ENCODE measurements at places on chromosomes 4 and X.

GRCh38 chr4:119794113-119794512, 165.5 kb upstream of the PDE5A start:
- DNase-seq = no peak

GRCh38 chrX:123854329-123854728, 5.5 kb upstream of the XIAP start:
- DNase-seq = no peak

GRCh38 chr4:151811403-151811802, 50.6 kb upstream of the GATB start:
- DNase-seq = no peak

DNA sequence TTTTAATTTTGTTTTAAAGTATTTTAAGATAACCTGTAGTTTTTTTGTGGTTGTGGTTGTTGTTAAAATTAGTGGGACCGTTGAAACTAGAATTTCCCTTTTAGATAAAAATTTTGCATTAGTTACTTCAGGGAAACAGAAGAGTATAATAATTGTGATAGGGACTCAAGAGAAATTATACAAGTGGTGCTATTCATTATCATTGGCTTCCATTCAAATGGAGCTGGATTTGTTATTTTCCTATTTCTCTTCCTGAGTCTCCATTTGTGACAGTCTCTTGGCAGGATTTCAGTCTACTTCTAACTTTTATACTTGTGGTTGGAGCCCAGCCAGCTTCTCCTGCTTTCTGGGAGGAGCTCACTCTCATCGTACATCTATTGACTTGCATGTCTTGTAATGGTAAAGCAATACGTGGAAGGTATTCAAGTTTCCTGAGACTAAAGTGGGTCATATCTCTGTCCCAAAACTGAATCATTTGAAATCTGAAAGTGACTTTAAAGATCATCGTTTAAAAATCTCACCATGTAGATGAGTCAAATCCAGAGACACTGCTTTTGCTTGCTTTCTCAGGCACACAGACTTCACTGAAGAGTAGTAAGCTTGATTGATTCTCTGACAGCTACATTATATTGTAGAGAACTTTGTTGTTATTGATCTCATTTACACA, 155.8 kb downstream of the RPA4 start:
- no peak for DNase-seq

GRCh38 chrX:13747836-13748235, 13.3 kb downstream of the OFD1 start:
- DNase-seq = peak; percentile 11

GRCh38 chrX:95764972-95765451, 919.6 kb upstream of the DIAPH2 start:
- no peak for DNase-seq

- DNase-seq = peak; percentile 40
These were observed 50.0 kb downstream of the IQCM start for GRCh38 chr4:149765630-149766029.

- no peak for DNase-seq
These were observed 2.4 kb downstream of the TMEM131L start for GRCh38 chr4:153468587-153468986.

DNA sequence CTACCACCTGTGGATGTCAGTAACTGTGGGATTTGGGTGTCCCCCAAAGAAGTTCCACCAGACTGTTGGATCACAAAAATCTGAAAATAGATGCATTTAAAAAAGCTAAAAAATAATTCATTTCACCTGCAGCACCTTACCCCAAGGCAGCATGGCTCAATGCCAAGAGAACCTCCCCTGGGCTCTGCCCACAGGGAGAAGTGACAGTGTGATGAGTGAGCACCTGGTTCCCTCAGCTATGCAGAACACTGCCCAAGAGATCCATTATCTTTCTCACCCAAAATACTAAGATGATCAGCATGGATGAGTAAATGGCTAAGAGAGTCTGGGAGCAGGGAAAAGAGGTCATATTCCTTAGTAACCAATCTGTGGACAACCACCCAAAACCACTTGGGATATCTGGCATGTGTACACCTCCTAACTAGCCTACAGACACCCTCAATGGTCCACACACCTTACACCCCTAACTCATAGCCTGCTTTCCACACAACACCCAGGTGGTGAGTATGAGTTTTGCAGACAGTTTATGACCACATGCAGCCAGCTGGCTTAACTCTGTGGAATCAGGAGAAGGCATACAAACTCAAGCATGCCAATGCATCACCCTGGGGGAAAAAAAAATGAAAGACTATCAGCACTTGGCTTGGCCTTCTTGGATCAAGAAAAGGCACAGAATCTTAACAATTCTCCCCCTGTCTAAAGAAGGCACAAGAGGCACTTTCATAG, 416.5 kb upstream of the SMIM31 start:
- no peak for DNase-seq

DNA sequence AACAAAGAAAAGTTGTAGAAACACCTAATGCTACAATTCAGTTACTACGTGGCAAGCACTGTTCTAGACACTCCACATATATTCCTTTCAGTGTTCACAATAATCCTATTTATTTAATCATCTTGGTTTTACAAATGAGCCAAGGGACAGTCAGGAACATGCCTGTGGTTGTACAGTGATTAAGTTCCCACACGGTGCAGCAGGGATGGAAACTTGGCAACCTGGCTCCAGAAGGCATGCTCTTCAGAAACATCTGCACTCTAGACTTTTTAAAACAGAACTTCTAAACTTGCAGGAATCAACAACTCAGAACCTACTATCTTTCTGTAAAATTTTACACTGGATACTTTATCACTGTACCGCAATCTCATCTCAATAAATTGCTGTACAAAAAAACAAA, 32.1 kb downstream of the TAPT1 start:
- no peak for DNase-seq

GRCh38 chrX:56733459-56734046, 4.5 kb downstream of the NBDY start:
- no peak for DNase-seq

DNA sequence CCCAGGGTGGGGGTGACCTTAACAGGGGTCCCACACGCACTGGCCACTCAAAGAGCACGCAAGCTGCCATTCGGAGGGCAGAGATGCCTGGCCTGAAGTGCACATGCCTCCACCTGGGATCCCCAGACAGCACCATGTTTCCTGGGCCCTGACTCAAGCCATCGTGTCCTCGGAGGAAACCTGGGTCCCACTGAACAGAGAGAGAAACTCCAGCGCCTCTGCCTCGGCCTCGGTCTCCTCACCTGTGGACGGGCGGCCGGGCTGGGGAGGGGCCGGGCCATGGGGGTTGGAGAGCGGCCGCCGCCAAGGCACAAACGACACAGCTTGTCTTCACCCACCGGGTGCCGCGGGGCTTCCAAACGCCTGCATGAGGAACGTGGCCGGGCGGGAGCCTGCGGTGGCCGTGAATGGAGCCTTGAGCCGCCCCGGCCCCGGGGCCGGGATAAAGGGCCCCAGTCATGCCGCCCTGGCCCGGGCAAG, 30.0 kb upstream of the FGFR3 start:
- DNase-seq = no peak

DNA sequence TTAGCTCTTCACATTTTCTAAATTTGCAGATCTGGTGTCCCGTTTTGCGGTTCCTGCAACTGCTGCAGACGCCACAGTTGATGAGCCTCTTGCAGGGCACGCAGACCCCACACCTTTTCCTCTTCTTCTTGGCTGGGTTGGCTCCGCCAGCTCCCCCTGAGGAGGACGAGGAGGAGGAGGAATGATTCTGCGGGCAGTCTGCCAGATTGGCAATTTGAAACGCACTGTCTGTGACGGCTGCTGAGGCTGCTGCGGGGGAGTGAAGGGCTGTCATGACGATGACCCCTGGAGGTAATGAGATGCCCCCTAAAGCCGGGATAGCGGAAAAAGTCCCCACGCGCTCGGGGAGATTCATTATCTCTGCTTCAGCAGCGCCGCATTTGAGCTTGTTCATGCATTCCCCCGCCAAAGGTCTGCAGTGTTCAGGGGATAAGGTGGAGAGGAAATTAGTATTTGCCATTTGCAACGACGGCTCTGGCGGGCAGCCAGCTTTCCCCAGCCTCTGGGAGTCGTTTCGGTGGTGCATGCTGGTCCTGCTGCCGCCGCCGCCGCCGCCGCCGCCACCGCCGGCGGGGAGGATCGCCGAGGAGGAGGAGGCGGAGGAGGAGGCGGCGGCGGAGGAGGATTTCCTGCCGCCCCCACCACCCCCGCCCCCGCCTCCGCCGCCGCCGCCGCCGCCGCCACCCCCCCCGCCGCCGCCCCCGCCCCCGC, 3.8 kb downstream of the CXXC4 start:
- peak; percentile 5 for DNase-seq

GRCh38 chr4:124953061-124953460, 240.5 kb upstream of the ANKRD50 start:
- no peak for DNase-seq

GRCh38 chrX:130836447-130836846, 66.6 kb downstream of the ENOX2 start:
- no peak for DNase-seq

GRCh38 chr4:173797296-173797695, 267.3 kb upstream of the HAND2 start:
- no peak for DNase-seq

- DNase-seq = no peak
These were observed 54.5 kb downstream of the CD99L2 start for GRCh38 chrX:150844016-150844415.

GRCh38 chrX:34467437-34467836, 189.6 kb downstream of the TMEM47 start:
- DNase-seq = no peak
